ENCODE measurements at places on chromosomes 2 and 18.

DNA sequence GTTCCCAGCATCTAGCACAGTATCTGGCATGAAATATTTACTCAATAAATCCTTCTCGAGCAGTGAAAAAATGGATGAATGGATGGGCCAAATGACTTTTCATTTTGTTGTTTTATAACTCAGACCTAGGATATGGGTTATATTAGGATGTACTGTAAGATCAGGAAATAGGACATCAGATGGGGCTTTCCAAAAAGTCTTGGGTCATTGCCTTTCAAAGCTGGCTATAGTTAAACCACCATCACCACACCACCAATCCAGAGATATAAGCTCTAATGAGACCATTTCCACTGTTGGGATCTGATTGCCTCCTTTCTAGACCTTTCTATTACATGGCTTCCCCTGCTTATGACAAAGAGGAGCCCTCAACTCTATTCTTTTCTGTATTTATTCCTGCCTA, 525.0 kb upstream of the TCF4 start:
- no peak for ATAC-seq

DNA sequence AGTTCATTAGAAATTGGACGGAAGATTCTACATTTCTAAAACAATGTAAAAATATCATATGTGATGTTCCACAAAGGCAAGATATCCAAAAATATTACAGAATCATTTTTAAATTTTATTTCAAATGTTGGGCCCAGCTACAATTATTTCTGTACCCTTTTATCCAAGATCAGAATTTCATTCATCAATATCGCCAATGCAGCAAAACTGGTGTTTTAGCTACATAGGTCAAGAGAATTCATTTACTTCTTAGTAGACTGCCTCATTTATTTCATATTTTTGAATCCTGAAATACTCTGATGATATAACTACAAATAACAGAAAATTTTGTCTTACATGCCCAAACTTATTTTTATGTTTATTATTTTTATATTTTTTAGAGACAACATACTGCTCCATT, 143.1 kb downstream of the CMPK2 start:
- no peak for ATAC-seq

- no peak for ATAC-seq
Measured at GRCh38 chr18:6399776-6400175, 14.9 kb downstream of the L3MBTL4 start.

GRCh38 chr2:229642371-229642770, 72.0 kb downstream of the DNER start:
- ATAC-seq, result no peak
